NAMALWA (cell line): ENCODE measurements at places on chromosomes 12 and 14.
A peak's percentile ranks its signal among the peaks of the same experiment; 100 is the strongest.

- DNase-seq = no peak
Observed at GRCh38 chr12:8553088-8553627, 12.5 kb upstream of the CLEC4E start.

DNA sequence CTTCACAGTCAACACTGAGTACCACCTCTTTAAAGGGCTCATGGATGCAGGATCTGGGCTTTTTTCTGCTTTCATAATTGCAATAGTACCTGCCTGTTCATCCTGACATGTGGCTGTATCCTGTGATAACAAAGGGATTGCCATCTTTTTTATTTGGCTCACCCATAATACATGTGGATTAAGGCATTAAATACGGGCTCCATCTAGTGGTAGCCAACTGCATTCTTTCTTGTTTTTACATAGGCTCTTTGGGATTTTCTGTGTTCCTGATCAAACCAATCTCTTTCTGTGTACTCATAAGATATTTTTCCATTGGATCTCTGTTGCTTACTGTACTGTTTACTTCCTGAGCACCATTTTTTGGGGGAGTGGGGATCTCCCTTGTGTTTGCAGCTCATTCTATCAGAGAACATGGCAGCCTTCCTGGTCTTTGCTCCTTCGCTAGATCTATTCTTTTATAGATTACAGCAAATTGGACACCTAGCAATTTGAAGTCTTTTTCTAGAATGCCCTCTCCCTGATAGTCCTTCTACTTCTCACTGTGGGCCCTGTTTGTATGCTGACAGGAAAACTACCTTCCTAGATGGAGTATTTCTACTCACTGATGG, 723.4 kb upstream of the MDGA2 start:
- peak; percentile 40 for DNase-seq

GRCh38 chr12:102917026-102917787, at the start of gene PAH:
TSS of gene PAH (minus strand) at chr12:102917244. CDS start at chr12:102917130, 114 bp downstream.
- DNase-seq = no peak

DNA sequence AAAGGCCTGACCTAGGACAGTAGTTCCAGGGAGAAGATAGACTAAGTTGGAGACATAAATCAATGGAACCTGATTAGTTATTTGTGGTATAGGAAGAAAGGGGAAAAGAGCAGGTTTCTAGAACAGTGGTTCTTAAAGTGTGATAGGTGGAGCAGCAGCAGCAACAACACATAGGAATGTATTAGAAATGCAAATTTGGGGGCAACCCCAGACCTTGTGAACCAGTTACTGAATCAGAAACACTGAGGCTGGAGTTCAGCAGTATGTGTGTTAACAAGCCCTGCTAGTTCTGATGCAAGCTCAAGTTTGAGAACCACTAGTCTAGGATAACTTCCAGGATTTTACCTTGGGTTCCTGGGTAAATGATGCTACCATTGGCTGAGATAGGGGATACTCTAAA, 308.7 kb downstream of the EMP1 start:
- no peak for DNase-seq

DNA sequence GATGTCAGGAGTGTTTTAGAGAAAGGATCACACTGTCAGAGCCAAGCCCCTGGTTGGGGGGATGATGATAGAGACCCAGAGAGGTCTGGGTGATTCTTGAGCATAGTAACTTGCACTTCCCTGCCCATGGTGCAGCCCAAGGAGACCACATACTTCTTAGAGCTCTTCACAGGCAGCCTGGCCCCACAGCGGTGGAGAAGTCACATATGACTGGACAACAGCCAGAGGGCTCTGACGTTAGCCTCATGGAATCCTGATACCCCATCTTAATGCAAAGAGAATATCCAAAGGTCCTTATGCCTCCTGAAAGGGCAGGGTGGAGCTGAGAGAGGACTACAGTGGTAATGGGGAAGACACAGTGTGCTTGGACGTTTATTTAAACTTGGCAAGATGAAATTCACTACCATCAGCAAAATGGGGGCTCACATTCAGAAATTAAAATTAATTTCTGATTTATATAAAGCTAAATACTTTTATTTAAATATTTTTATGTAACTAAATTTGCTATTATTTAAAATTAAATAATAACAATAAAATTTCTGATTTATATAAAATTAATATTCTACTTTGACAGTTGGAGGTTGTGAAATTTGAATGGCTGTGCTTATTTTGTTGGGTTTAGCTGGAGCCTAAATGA, 131.3 kb downstream of the KTN1 start:
- no peak for DNase-seq

DNA sequence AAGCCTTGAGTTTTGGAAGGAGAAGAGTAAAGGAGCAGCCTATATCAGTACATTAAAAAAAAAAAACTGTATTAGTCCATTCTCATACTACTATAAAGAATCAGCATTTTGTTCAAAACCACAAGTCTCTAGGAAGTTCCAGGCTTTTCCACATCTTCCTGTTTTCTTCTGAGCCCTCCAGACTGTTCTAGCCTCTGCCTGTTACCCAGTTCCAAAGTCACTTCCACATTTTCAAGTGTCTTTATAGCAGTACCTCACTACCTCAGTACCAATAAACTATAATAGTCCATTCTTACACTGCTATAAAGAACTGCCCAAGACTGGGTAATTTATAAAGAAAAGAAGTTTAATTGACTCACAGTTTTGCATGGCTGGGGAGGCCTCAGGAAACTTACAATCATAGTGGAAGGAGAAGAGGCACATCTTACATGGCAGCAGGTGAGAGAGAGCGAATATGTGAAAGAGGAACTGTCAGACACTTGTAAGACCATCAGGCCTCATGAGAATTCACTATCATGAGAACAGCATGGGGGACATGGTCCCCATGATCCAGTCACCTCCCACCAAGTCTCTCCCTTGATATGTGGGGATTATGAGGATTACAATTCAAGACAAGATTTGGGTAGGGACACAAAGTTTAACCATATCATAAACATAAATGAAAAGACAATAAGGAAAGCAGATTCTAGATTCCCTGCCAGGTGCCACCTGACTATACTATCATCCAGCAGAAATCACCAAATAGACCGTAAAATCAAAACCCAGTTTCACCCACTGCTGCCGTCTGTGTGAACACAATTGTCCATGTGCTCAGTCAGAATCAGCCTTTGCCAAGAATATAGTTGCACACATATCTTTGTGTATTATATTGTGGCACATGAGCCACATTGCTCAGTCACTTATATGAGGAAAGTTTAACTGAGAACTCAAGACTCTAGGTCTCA, 27.8 kb downstream of the TOGARAM1 start:
- no peak for DNase-seq

DNA sequence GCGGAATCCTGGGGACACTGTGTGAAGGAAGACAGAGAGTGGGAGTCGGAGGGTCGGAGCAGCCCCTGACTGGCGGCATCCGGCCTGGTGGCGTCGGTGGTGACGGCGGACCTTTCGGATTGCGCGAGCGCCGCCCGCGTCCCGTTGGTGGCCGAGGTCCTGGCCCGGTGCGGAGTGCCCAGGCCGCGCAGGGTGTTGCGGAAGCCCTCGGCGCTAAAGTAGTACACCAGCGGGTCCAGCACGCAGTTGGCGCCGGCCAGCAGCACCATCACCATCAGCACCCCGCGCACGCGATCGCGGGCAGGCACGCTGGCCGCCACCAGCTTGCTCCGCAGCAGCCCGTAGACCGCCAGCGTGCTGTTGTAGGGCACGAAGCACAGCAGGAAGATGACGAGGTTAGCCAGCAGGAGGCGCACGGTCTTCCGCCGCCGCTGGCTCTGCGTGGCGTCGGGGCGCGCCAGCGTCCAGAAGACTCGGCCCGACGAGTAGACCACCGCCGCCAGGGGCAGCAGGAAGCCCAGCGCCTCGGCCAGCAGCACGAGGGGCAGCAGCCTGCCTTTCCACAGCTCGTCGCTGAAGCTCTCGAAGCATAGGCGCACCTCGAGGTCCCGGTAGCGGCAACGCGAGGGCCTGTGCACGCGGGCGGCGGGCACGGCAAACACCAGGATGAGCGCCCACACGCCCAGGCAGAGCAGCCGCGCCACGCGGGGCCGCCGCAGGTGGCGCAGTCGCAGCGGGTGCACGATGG, 13.1 kb upstream of the CHD4 start:
- DNase-seq = no peak

- no peak for DNase-seq
Observed at GRCh38 chr12:110229409-110229808, 51.6 kb upstream of the ATP2A2 start.

DNA sequence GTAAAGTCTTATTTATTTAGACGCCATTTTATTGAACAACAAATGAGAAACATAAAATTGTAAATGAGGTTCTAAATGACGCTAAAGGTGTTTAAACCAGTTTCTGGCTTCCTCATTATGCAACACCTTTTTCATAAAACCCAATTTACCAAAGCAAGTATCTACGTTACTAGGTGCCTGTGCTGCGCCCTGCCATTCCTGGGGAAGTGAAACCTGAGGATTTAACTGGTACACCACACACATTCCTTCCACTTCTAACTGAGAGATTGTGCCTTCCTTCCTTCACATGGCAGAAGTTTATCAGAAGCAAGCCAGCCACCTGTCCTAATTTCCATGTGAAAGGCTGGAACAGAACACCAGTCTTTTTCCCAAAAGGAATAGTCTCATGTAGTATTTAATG, 40.3 kb upstream of the GCH1 start:
- DNase-seq = no peak

DNA sequence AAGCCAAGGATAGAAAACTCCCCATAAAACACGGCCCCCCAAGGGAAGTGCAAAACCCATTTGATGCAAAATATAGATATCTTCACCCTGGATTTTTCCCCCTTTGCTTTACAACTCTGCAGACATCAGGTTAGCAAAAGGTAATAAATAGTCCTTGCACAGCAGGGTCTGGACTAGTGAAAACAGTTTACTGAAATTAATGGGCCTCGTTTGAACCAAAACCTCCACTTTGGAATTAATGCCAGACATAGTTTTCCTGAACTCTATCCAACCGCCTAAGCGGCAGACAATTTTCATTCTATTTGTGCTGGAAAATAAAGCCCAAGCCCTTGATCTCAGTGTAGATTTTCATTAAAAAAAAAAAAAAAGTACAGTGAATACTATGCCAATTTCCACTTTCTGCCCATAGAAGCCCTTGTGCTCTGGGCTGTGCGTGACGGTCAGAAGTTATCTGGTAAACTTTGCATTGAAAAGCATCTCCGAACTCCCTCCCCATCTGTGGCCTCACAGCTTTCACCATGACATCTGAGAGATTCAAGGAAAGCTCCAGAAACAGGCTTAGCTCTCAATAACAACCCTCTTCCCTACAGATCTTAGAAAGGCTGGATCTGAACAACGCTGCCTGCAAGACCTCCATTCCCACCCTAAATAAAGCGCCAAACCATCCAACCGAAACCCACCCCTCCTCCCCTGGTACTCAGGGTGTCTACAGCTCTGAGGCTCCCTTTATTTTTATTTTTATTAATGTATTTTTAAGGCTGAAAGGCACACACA, 11.0 kb upstream of the IRF2BPL start:
- DNase-seq = peak; percentile 71

- peak; percentile 1 for DNase-seq
Observed at GRCh38 chr14:60862283-60862682, 118.6 kb downstream of the TRMT5 start.

DNA sequence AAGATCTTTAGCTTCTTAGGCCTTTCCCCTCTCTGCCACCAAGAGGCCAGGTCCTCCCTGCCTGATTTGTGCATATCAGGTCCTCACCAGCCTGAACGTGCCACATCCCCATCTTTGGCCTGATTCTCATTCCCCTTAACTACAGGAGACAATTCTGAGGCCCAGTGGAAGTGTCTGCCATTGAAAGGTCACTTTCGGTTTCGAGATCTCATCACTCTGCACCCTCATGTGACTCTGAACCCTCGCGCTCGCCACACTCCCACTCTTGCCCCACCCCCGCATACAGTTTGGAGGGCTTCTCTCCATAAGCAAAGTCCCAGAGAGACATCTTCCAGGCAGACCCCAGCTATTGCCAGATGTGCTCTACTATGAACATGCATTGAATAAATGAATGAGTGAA, 189.0 kb downstream of the NTF3 start:
- no peak for DNase-seq

DNA sequence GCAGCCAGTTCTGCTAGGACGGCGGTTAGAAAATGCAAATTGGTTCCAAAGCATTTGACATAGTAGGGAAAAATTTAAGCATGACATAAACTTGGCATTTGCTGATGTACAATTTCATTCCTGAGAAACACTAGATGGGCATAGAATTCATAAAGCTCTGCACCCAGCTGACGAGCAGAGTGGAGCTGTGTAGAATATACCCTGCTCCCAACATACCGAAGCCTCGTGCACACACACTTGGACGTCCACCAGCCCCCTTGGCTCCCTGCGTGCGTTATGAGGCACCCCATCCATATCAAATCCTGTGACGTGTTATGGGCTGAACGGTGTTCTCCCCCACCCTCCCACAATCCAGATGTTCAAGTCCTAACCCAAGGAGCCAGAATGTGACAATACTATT, 65.4 kb downstream of the CLMN start:
- no peak for DNase-seq

DNA sequence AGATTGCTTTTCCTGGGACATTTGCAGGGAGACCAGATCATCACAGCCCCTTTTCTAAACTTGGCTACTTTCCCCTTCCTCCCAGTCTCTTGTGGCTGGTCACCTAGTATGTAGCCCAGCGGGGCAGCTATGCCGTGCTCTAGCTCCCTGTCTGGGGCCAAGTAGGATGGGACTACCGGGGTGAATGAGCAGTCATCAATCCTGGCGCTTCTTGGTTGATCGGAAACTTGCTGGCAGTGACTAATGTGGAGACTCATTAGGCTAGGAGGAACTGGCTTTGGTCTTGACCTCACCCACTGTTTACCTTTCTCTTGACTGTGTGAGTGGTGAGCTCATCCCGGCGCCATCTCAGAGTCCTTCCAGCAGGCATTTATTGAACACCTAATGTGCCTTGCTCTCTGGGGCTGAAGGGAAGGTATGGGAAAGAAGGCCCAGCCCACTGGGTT, 15.9 kb downstream of the PLEKHG3 start:
- DNase-seq = no peak

- DNase-seq = peak; percentile 13
Observed at GRCh38 chr14:101083564-101084435, 180.3 kb upstream of the RTL1 start.

DNA sequence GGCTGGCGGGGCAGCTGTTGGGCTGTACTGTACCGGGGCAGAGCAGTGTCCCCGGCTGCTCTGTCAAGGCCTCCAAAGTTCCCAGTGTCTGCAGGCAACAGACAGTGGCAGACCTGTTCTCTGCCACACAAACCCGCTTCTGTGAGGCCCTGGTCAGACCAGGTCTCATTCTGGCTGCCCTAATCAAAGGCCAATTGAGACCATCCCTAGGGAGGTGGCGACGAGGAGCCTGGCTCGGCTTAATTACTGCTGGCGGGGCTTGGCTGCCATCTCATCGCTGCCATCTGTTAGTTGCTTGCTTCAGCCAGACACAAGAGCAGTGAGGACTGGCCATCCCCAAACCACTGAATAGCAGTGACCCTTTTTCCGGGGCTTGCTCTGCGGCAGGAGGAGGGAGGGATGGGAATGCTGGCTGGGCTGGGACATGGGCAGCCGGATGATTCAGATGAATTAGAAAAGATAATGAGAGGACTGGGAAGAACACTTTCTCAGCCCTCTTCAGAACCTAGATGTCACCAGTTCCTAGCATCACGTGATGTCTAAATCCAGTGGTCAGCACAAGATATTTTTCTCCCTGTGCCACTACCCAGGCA, 24.5 kb downstream of the ERG28 start:
- no peak for DNase-seq
